Activated CD4-positive, alpha-beta T cell treated with anti-CD3 and anti-CD28 coated beads, Interleukin-2, amount 50 U/mL, for 24 hours (primary cell): ENCODE measurements at places on chromosomes 13 and 19.

DNA sequence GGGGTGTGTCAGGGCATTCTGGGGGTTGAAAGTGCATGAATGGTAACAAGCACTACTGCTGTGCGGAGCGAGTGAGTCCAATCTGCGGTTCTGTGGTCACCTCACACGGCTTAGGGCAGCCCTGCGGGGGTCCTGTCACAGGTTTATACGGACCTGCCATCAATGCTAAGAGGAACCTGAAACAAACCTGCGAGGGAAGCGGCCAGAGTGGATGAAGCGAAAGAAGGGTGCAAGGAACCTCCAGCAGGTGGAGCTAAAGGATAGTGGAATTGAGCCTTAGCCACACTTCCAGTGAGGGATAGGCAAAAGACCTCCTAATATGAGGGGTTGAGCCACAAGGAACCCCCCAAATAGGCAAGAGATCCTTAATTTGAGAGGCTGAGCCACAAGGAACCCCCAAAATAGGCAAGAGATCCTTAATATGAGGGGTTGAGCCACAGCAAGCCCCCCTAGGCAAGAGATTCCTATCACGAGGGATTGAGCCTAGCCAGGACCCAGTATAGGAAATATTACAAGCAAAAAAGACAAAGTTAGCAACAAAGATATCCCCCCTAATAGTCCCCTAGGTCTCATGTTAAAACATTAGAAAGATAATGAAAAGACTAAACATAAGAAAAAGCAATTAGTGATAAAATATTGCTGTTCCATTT is 6.3 kb upstream of the ZNF69 start:
- peak; percentile 25 for DNase-seq

DNA sequence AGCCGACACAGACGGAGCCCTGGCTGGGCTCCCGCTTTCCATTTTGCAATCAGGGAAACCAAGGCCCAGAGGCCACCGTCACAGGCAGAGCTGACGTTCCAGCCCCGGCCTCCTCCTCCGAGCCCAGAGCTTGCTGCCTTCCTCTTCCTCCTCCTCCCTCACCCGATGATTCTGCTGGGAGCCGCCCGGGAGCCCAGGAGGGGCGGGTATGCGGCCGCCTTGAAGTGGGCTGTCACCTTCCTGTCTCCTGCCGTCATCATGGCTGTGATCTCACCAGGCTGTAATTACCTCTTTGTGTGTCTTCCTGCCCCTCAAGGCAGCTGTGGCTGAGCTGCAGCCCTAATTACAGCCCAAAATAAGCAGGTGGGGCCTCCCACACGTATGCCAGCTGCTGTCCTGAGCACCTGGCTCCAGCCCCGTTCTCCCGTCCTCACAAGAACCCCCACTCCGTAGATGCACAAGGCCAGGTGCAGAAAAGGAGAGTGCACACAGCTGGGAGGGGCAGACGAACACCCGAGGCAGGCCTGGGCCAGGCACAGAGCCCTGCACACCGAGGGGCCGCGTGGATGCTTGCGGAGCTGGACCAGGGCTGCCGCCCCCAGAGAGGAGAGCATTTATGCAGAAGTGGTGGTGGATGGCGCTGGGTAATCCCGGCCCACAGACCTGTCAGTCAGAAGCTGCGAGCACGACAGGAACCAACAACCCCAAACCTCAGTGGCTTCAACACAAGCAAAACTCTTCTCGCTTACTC is 4.0 kb downstream of the TPGS1 start:
- DNase-seq: peak; percentile 41

DNA sequence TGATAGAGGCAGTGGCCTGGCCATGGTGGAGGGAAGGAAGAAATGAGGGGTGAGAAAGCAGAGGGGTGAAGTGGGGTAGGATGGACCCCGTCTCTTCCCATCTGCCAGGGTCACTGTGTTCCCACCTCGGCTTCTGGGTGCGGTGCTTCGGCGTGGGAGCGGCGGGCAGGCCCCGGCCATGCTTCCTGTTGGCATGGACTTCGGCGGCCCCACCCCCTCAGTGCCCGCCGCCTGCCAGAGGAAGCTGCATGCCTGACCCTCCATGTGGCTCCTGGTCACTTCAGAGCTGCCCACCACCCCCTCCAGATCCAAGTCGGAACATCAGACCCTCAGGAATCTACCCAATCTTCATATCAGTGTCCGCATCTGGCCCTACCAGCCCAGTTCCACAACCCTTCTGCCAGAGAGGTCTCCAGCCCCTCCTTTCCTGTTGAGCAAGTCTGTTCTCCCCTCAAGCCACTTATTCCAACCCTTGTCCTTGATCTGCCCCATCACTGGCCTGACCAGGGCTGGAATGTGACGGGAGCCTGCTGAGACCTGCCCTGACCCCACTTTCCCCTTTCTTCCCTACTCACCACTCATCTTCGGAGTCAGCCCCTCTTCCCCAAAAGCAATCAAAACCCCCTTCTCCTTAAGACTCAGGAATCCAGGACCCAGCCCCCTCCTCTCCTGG is 1.5 kb downstream of the KCNN4 start:
- DNase-seq: no peak

DNA sequence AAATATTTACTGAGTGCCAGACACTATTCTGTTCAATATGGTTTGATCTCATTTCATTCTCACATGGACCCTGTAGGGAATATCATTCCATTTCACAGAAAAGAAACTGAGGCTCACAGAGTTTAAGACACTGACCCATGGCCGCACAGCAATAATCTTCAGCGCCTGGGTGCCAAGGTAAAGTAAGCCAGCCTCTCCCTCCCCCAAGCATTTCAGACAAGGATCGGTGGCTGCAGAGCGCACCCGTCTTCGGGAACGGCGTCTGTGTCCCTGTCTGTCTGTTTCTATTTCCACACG is 4.3 kb upstream of the PDE4A start:
- DNase-seq: no peak

GRCh38 chr19:35061583-35062373 is 20.3 kb downstream of the HPN start:
- DNase-seq: no peak

DNA sequence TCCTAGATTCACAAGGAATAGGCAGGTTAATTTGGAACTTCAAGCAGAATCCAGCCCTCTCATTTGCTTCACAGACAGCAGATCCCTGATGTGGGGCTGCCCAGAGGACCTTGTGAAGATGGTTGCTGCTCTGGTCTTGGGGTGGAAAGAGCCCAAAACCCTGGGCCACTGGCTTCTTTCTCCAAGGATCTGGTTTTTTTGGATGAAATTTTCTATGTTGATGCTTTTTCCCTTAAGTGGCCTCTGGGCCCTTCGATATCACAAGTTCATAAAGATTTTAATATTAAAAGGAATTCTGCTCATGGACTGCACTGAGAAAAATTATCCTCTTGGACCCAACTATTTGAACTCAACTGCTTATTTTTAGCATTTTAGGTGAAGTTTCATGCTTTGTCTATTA is 421.1 kb downstream of the KLF5 start:
- no peak for DNase-seq

DNA sequence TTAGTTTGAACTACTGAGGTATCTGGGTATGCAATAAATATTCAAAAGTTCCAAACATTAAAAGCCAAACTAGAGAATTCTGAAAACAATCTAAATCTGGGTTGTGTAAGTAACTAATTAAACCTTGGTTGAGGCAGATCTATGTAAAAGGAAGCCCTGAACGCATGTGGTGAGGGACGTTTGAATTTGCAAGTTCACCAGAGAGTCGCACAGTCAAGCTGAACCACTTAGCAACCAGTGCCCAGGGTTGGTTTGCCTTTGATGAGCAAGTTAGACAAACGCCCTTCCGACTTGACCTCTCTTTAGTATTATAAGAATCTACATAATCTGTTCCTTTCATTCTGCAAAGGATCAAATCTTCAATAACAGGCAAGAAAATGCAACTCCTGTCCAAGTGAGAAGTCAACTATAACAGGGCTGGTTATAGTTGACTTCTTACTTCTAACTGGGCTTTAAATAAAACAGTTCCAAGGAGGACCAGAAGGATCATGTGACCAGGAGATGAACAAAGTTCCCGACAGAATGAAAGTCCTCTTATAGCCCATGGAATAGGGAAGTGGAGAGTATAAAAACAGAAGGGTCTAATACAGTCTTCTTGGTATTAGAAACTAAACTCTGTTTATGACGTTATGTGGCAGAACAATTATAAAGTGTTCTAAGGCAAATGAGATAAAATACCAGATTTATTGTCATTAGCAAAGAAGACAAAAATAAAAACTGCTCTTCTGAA is 40.6 kb downstream of the PHF11 start:
- DNase-seq: no peak

GRCh38 chr13:74867460-74867859 is 614.5 kb downstream of the TBC1D4 start:
- DNase-seq: no peak

DNA sequence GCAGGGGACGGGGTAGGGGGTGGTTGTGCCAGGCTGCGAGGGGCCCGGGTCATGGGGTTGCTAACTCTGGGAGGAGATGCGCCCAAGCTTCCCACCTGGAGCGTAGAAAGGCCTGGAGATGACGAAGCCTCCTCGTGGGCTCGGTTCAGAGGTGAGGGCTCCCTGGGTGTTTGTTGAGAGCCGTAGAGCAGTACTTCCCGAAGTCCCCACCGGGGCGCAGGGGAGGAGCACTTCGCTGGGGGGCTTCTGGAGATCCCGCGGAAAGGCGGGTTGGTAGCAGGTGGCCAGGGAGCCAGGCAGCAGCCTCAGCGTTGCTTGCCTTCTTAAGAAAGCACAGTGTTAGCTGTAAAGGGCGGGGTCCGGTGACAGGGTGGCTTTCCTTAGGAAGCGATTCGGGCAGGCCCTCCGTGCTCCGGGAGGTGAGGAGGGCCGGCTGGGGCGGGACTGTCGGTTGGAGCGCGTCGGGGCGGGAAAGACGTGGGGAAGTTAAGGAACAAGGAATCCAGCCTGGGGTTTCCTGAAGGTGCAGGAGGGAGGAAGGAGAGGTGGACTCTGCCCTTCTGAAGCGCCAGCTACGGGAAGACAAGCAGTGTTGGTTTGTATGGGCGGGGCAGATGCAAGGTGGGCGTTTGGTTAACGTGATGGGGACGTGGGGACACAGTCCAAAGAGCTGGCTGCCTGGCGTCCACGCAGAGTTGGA is 3.3 kb downstream of the VSTM2B start:
- DNase-seq: no peak

GRCh38 chr13:108948251-108948671 is 318.9 kb downstream of the MYO16 start:
- no peak for DNase-seq

DNA sequence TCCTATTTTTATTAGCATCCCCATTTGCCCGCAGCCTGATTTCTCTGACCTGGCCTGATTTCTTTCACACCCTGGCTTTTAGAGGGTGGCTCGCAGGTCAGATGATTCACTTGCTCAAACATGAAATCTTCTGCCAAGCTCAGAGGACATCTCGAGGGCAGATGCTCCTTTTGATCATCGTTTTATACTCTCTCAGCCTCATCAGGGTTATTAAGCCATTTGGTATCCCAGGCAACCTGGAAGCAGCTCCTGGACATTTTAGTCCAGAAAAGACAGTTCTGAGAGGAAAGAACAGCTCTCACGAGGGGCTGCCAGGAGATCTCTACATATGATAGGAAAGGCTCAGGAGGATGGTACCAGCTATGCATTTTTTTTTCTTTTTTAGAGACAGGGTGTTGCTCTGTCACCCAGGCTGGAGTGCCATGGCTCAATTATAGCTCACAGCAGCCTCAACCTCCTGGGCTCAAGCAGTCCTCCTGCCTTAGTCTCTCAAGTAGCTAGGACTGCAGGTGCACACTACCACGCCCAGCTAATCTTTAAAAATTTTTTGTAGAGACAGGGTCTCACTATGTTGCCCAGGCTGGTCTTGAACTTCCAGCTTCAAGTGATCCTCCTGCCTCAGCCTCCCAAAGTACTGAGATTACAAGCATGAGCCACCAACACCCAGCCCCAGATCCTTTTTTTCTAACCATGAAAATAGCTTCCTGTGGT is 165.4 kb downstream of the KATNAL1 start:
- DNase-seq: no peak

DNA sequence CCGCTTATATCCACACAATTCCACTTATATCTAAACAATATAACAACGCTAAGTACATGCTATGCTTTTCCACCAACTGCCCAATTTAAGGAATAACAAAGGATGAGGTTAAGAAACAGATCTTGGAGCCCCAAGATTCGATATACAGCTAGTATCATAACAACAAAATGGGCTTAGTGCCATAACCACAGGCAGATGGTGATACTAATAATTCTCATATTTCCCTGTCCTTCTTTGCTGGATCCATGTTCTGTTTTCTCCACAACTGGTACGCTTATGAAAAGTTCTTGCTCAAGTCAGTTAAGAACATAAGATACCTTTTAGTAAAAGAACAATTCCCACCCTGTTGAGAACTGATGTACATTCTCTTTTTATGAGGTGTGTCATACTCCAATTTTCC is 33.9 kb downstream of the CAB39L start:
- no peak for DNase-seq

- DNase-seq: no peak
Measured at GRCh38 chr13:29924482-29925350, 74.3 kb upstream of the UBL3 start.

DNA sequence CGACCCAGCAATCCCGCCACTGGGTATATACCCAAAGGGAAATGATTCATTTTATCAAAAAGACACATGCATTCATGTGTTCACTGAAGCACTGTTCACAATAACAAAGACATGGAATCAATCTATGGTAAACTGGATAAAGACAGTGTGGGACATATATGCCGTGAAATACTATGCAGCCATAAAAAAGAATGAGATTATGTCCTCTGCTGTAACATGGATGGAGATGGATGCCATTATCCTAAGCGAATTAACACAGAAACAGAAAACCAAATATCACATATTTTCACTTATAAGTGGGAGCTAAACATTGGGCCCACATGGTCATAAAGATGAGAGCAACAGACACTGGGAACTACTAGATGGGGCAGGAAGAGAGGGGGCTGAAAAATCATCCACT is 345.0 kb downstream of the UQCRFS1 start:
- DNase-seq: no peak

DNA sequence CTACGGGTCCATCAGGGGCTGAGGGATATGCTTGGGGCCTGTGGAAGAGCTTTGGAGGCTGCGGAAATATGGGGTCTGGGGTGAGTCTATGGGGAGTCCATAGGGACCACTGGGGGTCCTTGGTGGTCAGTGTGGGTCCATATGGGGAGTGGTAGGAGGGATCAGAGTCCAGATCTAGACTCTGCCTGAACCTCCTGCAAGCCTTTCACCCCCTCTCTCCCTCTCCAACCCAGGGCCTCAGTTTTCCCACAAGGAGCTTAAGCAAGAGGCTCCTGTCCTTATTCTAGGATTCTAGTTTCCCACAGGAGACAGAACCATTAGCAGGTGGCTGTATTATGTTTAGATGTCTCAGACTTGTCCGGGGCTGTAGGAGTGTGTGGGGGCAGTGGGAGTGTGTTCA is 161.9 kb upstream of the TSHZ3 start:
- no peak for DNase-seq

- no peak for DNase-seq
Measured at GRCh38 chr13:109111141-109111540, 481.7 kb downstream of the MYO16 start.
